Gastroesophageal sphincter (tissue), 4 donors: ENCODE measurements at places on chromosomes 5 and 9. TPM values are rescaled to one million over a fixed set of nuclear protein-coding genes. Genes with fewer than 3 reads are reported as not detected.

GRCh38 chr5:155104441-155104840, 90.9 kb downstream of the KIF4B start:
- ATAC-seq: no peak

GRCh38 chr5:78958672-78959445, 26.3 kb downstream of the ARSB start:
- no peak for ATAC-seq

RGMB gene
- total RNA-seq: 248 TPM

DNA sequence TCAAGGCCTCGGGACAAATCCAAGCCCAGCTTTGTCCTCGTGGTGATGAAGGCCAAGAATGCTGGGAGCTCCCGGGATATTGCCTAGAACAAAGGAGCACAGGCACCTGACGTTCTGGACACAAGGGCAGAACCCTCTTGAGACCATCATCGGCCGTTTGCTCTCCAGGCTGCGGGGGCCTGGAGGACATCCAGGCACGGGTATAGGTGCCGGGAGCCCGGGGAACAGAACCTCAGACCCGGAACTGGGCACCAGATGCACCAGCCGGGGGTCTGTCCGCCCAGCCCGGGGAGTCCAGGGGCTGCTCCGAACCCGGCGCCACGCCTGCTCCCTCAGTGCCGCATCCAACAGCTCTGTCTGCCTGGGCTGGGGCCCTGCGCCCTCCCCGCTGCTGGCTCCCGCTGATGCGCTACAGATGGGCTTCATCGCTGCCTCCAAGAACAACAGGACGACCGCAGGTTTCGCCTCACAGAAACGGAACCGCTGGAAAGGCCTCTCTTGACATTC, 88.0 kb downstream of the ADAMTS2 start:
- ATAC-seq: no peak

CTSV gene
- total RNA-seq: 0.19 TPM

KLF9 gene
- 140 TPM for total RNA-seq

DNA sequence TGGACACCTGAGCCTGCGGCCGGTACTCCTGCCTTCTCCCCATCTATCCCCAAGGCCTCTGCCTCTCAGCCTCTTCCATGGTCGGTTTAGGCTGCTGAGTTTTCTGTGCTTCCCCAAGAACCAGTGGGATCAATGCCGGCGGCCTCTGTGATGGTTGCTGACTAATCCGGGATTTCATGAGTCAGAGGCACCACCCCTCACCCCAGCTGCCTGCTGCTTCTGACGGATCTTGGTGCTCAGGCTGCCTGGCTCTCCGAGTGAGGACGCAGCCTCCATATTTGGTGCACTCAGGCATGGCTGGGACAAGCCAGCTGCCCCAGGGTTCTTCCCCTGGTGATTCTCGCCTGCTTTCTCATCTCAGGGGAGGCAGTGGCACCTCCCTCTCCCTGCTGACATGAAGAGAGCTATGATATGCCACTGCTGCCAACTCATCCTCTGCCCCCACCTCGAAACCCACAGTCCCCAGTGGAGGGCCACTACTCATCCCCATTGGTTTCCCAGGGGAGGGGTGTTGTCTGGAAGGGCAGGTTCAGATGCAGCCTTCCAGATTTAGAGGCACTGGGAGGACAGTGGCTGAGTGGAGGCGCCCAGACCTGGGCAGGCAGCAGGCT, 3.3 kb upstream of the MAN1B1 start:
- ATAC-seq: no peak

DNA sequence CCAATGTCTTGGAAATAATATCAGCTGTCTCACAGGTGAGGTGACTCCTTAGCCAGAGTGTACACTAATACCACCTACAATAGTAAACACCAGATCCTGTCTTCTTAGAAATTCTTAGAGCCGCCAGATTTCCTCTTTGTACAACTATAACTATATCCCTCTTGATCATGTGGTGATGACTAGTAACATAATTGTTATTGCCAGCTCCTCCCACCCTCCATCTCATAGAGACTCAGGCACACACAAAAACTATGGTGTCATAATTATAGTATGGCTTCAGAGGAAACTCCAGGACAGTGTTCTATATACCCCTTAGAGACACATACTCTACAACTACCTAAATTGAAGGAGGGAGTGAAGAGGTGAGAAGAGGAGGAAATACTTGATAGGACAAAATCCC, 33.1 kb downstream of the PGGT1B start:
- ATAC-seq: no peak

SYK gene
- total RNA-seq: 4.0 TPM

- no peak for ATAC-seq
Observed at GRCh38 chr5:35335752-35336151, 105.5 kb upstream of the PRLR start.

DNA sequence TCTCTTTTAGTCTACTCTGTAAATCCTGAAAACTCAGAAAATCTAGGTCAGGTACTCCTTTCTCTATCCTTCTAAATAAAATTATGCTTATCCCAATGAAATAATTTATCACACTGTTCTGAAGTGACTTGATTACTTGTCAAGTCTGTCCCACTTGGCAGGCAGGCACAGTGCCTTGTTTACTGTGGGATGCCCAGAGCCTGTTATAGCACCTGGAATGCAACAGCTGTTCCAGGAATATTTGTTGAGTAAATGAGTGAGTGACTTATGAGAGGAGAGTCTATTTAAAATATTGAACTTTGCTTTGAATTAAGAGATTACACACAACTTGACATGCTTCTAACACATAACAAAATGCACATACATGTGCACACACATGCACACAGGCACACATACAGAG, 130.0 kb downstream of the MPDZ start:
- no peak for ATAC-seq

DNA sequence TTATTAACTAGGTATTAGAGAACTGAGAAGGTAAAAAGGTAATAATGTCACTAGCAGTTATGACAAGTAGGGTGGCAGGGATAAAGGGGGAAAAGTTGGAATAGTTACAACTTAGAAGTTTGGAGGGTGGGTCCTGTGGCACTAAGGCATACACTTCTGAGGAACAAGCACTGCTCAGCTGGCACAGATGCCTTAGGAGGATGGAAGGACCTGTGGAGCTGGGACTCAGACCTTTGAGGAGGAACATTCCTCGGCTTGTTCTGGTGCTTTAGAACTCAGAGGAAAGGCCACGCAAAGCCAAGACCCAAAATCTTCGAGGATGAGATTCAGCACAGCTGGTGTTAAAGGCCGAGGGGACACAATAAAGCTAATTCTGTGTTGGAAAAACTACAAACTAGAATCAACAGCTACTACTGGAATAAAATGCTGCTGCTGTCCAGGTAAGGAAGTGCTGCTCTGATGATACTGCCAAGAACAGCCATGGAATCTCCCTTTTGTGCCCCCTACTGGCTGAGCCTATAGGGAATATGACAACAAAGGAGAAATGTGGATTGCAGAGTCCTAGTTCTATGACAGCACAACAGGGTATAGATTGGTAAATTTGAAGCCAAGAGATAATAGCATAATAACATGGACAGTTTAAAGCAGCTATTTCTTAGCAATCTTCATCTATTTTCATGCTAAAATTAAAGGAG, 126.7 kb downstream of the SLC25A46 start:
- ATAC-seq: no peak

GRCh38 chr5:96333391-96333790, 99.7 kb downstream of the PCSK1 start:
- no peak for ATAC-seq

DNA sequence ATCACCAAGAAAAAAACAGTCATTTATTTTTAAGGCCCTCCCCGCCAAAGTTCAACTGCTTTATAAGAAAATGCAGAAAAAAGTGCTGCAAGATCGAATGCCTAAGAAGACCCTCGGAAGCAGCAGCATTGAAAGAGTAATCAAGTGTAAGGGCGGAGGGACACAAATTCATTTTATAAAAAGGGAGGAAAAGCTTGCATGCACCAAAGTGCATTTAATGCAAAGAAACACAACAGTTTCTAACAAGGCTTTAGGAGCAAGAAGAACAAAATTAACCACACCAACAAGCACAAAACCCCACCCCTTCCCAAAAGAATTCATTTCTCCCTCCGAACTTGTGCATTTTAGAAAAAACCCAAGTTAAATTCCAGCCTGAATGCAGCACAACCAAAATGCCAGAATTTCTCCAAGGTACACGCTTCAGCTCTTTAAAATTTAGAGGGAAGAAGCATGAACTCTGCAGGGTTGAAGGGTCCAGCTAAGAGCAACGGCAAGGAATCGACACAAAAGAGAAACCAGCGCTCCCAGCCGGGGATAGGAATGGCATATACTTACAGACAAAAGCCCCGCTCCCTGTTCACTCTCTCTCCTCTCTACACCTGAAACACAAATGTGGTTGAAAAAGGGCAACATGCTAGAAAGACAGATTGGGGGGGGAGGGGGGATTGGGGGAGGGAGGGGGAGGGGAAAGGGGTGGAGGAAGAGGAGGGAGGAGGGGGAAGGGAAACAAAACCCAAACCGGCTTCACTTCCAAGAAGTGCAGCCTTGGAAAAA, at the start of gene NREP:
TSS of gene NREP (minus strand) at position 614 of the 774 bp plus-strand sequence. CDS start 1,422 bp downstream, outside the sequence.
- no peak for ATAC-seq
